ENCODE measurements at places on chromosomes 2 and 18. TPM values are rescaled to one million over a fixed set of nuclear protein-coding genes. Genes with fewer than 3 reads are reported as not detected.

The LMAN1 gene
- 161 TPM for total RNA-seq

The TRIM43 gene
- not detected for total RNA-seq

The NETO1 gene
- total RNA-seq = 2.4 TPM

The GNLY gene
- total RNA-seq = not detected

The ALK gene
- total RNA-seq = 1.0 TPM

The COLEC12 gene
- total RNA-seq = 92.7 TPM

The TCF23 gene
- 0.85 TPM for total RNA-seq

The NRP2 gene
- total RNA-seq = 101 TPM

The KLHL41 gene
- 88.7 TPM for total RNA-seq

The TMEM37 gene
- 1.1 TPM for total RNA-seq

The DLX1 gene
- total RNA-seq = 0.21 TPM

The APOB gene
- 0.32 TPM for total RNA-seq

The POTEI gene
- total RNA-seq = 0.05 TPM

The ORC4 gene
- 109 TPM for total RNA-seq

The CCDC74B gene
- total RNA-seq = 5.2 TPM

The SLC16A14 gene
- 13.7 TPM for total RNA-seq

The PCGF1 gene
- total RNA-seq = 21.7 TPM
